M059J (cell line): ENCODE measurements at places on chromosomes 12 and 14.

DNA sequence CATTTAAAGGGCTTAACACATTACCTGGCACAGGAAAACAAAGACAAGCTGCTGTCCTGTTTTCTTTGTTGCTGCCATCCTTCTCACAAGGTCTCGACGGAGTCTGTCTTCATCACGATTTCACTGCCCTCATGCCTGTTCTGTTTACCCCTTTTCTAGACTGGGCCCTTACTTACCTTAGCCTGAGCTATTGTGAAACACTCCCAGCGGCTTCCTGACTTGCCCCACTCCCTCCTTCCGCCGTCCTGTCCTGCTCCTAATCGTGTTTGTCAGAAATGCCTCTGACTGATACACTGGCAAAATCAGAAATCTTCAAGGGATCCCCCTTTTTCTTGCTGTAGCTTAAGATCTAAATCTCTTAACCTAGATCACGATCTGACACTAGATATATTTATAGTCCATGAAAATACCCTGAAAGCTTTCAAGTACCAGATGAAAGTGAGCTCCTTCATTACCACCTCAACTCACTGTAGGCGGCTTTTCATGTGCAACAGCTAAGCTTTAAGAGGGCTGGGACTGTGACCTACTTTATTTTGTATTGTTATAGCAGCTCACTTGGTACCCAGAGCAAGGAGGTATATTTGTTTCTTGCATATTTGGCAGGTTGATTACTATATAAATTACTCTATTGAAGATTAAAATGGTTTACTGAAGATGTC, 32.1 kb downstream of the TECPR2 start:
- no peak for DNase-seq

DNA sequence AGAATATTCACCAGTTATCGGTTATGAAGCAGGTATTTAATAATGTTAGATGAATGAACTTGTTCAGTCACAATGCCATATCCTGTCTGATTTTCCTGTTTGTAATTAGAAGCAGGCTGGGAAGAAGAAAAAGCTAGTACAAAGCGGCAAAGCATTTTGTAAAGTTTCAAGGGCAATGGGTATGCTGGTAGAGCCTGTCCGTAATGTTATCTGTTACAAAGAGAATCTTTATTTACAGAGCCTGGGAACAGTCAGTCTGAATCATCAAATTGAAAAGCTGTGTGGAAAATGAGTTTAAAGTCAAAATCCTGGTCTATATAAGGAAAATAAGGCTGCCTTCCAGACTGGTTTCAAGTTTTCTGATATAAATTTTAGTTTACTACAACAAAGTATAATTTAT, 40.5 kb downstream of the PARP11 start:
- DNase-seq: no peak

DNA sequence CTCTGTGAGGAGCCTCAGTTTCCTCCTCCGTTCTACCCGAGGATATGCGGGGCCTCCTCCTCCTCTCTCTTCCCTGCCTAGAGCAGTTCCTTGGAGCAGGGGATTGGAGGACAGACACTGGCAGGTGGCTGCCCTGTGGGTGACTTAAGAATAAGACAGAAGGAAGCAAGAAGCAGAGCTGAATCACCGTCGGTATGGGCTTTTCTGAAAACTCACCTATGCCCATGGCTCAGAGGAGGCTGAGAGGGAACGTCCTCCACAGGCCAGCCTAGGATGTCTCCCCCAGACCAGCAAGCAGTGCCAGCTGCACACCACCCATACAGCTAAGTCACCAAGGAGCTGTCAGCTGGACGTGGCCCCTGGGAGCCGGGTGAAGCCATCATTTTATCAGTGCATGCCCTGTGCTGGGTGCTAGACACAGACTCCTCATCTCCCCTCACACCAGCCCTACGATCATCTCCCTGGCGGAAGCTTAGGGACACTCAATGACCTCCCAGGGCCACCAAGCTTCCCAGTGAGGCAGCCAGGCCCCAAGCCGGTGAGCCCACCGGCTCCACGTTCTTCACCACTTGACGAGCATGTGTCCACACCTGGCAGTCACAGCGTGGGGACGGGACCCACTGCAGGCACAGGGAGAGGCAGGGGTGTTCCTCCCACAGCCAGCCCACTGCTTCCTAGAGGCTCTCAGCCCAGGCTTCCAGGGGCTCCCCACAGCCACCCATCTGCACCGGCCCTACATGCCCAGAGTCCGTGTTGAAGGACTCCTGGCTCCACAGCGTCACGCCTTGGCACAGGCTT, 21.4 kb downstream of the ITPK1 start:
- no peak for DNase-seq

DNA sequence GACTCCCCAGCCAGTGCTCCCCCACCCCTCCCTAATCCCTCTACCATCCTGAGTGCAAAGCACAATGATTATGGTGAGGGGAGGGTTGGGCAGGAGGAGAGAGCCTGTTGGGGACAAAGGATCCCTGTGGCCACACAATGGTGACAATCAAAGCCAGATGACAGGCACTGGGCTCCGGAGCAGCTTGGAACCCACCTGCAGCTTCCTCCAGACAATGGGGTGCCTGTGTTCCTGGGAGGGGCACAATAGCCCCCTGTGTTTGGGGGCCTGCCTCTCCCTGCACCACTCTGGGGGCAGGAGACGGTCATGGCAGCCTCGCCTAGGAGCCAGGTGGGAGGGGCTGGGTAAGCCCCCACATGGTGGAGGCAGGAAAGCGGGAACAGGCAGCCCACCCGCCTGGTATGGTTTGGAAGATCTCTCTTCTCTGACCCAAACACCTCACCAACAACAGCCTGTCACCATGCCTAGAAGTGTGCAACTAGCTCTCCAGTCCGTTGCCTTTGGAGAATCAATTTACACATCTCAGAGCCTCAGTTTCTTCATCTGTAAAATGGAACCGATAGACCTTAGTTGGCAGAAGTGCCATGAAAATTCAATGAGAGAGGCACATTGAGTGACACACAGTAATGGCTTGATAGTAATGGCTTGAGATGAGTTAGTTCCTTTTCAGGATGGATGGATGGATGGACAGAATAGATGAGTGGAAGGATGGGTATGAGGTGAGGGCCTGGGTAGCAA, 53.0 kb downstream of the MVK start:
- no peak for DNase-seq

GRCh38 chr14:35551081-35551480, 17.1 kb downstream of the INSM2 start:
- no peak for DNase-seq

DNA sequence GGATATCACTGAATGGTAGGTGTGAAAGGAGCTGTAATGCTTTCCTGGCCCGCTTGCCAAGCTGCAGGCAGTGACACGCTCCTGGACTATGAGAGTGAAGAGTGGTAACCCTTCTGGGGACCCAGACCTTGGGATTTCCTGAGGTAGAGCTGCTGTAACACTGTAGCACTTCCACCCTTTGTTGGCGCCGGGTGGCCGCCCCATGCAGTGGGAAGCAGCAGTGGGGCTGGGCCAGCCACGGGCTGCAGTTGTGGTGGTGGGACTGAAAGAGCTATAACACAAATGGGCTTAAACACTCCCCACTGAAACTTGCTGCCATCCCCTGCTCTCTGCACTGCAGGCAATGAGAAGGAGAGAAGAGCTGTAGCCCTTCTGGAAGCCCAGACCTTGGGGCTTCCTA, 9.6 kb upstream of the FBXO33 start:
- no peak for DNase-seq

GRCh38 chr14:93780813-93781400, 7.4 kb downstream of the PRIMA1 start:
- no peak for DNase-seq

DNA sequence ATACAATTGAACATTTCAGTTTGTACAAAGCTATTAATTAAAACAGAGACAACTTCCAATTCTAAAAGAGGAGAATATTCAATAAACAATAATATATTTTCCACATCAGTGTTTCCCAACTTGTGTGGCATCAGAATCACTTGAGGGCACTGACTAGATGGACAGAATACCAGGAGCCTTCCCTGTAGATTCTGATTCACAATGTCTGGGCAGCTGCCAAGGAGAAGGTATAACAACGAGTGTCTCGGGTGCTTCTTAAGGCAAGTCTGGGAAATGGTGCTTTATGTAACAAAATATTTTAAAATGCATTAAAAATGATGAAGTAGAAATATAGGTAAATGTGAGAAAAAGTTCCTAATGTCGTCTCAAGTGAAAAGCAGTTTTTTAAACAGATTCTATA, 26.2 kb downstream of the GALC start:
- DNase-seq: peak; percentile 27

DNA sequence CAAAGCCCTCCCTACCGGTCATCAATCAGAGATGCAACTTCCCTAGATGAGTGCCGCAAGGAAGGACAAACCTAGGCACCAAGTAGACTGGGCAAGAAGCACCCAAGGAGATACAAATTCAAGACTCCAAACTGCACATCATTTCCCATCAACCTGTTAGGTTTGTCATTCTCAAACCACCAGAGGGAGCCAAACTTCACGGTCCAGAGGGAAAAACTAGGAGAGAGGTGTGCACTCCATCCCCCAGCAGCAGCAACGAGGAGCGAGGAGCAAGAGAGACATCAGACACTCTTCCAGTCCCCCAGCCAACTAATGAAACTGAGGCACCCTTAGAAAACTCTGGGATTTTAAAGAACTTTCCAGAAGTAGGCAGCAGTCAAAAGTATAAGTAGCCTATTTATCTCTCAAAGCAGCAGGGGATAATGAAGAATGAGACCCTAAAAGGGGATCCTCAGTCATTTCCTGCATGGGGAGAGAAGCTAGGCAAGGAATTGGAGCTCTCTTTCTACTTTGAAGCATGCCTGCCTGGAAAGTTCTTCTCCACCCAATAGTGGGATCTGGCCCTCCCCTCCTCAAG, 37.0 kb upstream of the NT5DC3 start:
- peak; percentile 79 for DNase-seq

DNA sequence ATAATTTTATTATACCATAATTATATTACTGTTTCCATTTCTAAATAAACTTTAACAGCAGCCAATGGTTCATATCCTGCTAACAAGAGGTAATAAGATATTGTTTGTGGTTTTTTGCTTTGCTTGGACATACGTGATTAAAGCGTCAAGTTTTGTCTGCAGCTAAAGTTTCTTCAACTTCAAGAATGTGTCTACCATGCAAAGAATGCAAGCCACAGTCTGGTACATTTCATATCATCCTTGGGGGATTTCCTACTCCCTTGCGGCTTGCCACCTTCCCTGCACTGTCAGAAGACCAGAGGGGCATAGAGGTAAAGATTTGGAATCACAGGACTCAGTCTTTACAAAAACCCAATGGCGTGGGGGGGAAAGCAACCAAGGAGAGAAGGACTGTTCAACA, 125.2 kb downstream of the MED13L start:
- DNase-seq: peak; percentile 86

DNA sequence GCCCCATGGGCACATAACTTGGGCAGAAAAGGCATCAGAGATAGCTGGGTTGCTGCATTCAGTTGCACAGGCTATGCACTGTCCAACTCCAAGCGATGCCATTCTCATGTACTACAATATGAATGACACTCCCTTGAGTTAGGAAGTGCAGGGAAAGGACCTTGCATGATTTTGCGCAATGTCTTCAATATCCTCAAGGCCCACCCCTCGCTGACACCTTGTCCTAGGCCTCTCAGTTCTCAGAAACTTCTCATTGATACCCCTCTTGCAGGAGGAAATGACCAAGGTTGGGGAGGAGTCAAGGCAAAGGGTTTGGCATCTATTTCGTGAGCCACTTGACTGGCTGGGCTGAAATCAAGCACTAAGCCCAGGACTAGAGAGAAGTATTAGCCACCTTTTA, 70.4 kb downstream of the ARL6IP4 start:
- no peak for DNase-seq

DNA sequence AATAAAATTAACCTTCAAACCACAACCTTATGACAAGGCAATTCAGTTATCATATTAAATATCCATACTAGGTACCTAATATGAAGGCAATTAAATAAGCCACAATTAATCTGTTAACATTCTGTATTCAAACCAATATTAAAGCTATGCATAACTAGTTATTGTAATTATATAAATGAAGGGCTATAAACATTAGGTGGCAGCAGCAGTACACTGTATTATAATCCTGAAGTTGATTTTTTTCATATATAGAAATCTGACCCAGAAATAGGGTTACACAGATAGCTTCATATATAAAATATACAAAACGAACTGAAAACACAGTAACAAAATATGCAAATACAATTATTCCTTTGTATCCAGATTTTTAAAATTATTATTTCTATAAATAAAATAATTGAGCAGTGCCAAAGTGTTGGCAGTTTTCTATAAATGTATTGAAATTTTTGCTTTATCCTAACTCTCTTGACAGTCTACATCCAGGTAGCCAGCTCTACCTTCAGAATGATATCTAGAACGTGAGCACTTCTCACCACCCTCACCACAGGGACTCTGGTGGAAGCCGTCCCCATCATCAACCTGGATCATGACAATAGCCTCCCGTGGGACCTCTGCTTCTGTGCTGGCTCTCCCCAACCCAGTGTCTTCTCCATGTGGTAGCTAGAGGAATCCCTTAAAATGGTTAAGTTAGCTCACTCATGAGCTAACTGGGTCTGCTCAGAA, 136.2 kb downstream of the MED13L start:
- no peak for DNase-seq

DNA sequence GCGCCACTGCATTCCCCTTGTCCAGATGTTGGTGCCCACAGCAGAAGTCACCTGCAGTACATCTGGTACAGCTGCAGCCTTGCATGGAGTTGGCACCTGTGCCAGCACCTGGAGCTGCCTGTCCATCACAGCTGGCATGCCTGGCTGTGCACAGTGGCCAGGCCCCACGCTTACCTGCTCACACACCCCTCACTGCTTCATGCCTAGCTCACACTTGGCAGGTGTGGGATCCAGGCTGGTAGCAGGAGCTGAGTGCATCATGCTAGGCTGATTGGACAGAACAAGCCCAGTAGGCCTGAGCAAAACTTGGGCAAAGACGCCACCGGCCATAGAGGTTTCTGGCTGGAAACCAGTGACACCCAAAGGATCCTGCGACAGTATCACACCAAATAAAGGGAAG, 402.8 kb downstream of the FOXG1 start:
- DNase-seq: no peak

DNA sequence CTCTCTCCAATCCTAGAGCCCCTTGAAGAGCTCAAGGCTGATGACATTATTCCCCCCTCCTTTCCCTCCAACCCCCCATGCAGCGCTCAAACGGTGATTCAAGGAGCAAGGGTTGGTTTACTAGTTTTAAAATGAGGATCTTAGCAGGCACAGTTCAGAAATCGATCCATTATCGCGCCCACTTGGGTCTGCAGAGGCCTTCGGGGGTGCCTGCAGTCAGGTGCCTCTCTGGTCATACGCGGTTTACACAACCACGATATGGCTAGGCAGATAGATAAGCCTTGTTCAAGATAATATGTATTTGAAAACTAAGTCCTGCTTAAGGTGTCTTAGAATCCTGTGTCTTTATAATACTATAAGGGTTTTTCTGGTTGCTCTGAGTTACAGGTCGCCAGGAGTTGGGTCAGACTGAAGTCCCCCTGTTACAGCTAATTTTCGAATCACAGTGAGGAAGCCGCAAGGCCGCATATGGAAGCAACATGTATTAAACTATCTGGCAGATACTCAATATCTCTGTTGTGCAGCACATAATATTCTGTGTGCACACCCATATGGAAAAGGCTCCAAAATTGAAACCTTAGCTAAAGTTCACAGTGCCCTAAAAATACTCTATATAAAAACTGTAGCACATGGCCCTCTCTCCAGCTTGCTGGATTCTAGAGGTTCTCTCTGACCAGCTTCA, 10.0 kb downstream of the BHLHE41 start:
- no peak for DNase-seq
